ENCODE measurements at places on chromosomes 1 and 21.
A peak's percentile ranks its signal among the peaks of the same experiment; 100 is the strongest.

DNA sequence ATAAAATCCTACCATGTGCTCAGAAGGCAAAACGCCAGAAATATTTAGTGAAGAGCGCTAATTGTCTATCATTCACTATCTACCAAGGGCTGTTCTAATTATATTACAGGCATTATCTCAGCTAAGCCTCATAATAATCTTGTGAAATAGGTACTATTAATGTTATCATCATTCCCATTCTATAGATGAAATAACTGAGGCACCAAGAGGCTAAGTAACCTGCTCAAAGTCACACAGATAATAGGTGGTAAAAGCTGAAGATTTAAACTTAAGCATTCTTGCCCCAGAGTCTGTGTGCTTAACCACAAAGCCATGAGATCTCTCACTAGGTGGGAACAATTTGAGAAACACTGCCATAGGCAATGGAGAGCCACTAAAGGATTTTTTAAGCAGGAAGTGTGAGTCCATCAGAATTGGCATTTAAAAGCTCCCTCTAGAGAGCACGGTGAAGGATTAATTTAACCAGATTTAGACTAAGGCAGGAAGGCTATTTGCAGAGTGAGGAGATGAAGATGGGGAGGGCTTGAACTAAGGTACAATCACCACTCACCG, 1.7 kb upstream of the SMAP2 start:
- no peak for DNase-seq

- DNase-seq, result no peak
Measured at GRCh38 chr1:18925279-18925678, 22.9 kb upstream of the ALDH4A1 start.

GRCh38 chr1:226823643-226824042, 46.8 kb upstream of the PSEN2 start:
- no peak for DNase-seq

DNA sequence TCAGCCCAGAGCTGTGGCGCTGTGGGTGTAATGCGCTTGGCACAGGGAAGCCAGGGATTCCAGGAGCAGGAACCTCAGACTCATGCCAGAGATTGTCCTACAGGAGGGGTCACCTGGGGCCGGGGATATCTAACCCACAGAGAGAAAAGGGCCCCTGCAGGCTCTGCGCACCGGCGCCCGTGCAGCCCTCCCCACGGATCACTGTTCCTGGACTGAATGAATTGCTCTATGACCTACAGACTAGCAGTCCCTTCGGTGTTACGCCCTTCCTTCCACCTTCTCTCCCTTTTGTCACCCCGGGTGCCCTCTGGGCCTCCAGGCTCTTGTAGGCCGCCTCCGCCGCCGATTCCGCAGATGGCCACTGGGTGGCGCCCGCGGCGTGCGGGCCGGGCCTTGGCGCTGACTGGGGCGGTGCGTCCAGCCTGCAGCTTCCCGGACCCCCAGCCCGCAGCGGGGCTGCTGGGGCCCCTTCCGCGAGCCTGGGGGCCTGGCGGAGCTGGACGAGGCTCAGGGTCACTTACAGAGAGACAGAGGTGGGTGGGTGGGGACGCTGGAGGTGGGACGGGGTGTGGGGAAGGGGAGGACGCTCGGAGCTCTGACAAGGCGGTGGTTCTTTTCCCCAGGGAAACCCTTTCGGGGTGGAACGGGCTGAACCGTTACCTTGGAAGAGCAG, 101.3 kb downstream of the IER5 start:
- peak; percentile 20 for DNase-seq

GRCh38 chr1:239976130-239976968, 115.3 kb upstream of the FMN2 start:
- no peak for DNase-seq

DNA sequence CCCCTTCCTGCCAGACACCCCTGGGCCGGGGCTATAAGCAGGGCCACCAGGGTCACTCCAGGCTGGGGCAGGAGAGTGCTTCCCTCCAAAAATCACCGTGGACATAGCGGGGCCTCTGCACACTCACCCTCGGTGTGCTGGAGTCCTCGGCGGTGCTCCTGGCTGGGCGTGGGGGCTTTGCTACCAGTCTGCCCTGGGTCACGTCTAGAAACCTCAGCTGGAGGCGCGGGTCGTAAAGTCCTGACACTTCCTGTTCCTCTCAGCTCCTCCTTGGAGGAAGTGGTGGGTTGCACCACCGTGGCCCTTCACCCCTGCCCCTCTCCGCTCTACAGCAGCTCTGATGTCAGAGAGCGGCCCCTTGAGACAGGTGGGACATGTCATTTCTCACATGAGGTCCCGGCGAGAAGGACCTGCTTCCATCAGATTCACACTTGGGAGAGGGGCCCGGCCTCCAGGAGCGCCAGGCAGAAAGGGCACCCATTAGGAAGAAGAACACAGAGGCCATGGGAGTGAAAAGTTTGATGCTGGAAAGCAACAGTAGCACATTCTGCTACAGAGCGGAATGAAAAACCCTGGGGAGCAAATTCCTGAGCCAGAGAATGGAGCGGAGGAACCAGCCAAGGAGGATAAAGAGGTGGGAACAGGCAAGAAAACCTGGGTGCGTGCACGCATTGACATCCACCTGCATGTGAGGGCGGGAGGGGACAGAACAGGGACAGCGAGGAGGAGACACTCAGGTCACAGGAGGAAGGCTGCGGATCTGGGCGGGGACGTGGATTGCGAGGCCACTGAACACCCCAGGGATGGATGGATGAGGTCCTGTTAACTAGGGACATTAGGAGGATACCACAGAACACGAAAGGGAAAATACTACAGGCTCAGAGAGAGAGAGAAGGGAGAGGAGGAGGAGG, at the start of gene ITGB2:
ITGB2 (minus strand) TSS at position 206 of the 911 bp plus-strand sequence. CDS start 10,117 bp downstream, outside the sequence.
- DNase-seq, result no peak

- no peak for DNase-seq
Measured at GRCh38 chr1:241419986-241420385, 63.0 kb upstream of the RGS7 start.

GRCh38 chr1:29963946-29964345, 727.6 kb downstream of the PTPRU start:
- no peak for DNase-seq

DNA sequence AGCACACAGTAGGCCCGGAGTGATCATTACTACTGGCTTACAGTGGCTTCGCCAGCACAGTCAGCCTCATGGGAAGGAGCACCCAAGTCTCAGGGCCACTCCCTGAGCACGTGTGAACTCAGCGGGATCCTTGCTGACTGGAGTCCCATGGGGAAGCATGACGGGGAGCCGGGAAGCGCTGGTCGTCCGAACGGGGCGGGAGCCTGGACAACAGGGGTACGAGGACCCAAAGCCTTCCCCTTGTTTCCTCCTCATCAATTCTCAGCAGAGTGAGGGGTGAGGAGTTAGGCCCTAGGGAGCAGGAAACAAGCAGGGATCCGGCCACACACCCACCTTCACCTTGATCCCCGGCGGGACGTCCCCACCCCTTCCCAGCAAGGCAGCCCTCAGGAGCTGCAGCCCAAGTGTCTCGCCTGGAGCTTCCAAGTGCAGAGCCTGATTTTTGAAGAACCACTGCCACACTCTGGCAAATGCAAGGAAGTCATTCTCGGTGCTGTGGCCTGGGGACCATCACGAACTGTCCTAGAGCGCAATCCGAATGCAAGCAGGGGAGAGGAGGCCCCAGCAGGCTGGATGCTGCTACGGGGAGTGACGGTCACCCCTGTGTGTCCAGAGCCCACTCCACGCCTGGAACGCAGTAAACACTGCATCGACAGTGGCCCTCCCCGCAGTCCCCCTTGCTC, 35.5 kb downstream of the TOMM20 start:
- no peak for DNase-seq

DNA sequence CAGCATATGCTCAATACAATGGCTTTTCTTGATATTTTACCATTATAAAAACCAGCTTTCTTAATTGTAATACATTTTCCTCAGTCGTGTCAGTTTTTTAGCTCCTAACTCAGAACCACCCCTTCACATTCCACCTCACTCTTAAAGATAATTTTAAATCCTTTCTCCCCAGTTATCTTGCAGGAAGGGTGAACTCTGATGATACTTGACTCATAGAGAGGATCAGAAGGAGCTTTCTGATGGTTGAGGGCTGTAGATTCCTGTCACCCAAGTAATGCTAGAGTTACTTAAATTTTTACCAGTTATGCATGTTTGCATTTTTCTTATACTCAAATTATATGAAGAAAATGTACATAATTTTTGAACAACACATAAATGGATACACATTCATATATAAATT, 233.7 kb downstream of the NCAM2 start:
- no peak for DNase-seq

DNA sequence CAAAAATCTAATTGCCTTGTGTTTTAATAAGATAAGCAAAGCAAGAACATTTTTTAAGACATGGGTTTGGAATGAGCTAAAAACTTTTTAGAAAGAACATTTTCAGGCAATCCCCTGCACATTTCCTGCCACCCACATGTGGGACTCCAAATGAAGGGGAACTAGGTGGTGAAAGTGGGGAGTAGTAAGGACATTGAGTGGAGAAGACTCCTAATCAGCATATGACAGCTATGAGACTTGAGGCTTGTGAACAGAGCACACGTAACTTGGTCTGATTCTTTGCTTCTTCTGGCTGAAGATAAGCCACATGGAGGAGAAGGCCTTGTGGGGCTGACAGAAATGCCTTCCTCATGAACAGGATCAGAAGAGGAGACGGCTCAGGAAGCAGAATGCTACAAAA, 50.3 kb downstream of the FCER1A start:
- no peak for DNase-seq

GRCh38 chr1:29523136-29523535, 286.8 kb downstream of the PTPRU start:
- DNase-seq, result no peak

GRCh38 chr1:55864251-55864650, 649.1 kb upstream of the USP24 start:
- DNase-seq, result no peak

- no peak for DNase-seq
Measured at GRCh38 chr1:159015440-159015909, 5.8 kb downstream of the IFI16 start.

DNA sequence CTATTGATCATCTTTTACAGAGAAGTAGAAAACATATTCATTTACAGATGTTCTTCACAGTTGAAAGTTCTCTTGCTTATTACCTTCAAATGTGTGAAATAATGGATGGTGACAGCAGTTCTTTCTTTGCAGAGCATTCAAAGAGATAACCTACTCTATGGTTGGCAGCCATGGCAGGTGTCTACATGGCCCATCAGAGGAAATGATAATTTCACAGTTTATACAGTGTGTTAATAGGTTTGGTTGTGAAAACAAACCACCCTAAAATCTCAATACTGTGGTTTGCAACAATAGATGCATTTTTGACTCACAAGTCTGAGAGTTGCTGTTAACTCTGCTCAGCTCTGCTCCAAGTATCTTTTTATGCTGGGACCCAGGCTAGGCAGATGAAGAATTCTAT, 241.2 kb upstream of the SAMSN1 start:
- no peak for DNase-seq

- DNase-seq, result no peak
Measured at GRCh38 chr1:201330541-201330940, 46.9 kb downstream of the TNNT2 start.

GRCh38 chr1:64839732-64840405, 95.0 kb downstream of the RAVER2 start:
- DNase-seq, result no peak

GRCh38 chr21:46402421-46402820, 56.3 kb upstream of the DIP2A start:
- DNase-seq, result no peak

- no peak for DNase-seq
Measured at GRCh38 chr1:87154384-87154783, 174.3 kb upstream of the LMO4 start.

GRCh38 chr1:198361237-198361767, 179.2 kb downstream of the ATP6V1G3 start:
- no peak for DNase-seq

- no peak for DNase-seq
Measured at GRCh38 chr1:180153032-180153431, 1.6 kb upstream of the QSOX1 start.

DNA sequence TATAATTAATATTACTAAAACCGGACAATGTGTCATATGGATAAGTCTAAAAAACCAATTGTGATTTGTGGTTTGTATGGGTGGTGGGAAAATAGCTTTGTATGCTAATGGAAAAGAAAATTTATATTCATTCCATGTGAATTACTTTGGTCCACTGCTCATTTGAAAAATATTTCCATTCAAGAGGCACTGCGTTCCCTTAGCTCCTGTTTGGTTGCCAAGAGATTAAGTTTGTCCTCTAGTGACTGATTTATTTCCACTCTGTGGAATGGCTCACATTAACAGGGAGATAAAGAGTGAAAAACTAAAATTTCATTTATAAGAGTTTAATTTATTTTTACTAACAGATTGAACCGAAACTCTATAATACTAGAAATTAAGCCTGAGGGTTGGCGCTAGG, 744.1 kb upstream of the CHRM3 start:
- DNase-seq, result no peak

GRCh38 chr1:37177230-37177864, 143.0 kb upstream of the GRIK3 start:
- no peak for DNase-seq

- DNase-seq, result no peak
Measured at GRCh38 chr21:14918527-14918926, 146.3 kb downstream of the NRIP1 start.

DNA sequence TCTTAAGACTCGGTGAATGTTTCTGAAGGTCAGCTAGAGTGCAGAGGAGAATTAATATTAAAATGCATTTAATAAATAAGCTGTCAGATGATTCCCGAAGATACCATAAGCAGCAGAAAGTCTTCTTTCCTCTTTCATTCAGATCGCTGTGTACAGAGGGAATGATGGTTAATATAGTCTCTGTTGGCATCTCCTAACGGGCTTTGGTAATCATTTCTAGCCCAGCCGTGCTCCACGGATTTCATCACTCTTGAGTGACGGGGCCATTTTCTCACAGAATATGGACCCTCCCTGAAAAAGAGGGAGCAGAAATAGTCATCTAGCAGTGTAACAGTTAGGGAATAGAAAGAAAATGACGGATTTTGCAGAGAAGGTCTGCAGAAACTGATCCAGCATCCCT, 103.1 kb downstream of the ST6GALNAC3 start:
- no peak for DNase-seq

DNA sequence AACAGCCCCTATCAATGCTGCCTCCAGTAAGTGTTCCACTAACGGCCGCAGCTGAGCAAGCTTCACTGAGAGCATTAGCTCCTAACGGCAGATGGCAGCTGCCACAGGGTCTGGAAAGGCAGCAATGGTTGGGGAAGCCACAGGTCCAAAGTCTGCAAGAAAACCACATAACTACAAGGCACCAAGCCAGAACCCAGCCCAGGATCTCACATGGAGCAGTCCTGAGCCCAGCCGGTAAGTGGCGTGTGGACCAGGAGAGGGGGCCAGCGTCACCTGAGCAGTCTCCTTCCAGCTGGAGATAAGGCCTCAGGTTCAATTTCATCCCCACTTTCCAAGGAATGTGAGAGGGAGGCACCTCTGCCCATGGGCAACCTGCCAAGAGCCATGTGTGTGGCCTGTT, 13.2 kb downstream of the SYT2 start:
- DNase-seq, result no peak
